ENCODE measurements at places on chromosomes 13 and 19. TPM values are rescaled to one million over a fixed set of nuclear protein-coding genes. Genes with fewer than 3 reads are reported as not detected.

GRCh38 chr19:5230730-5231555 lies 109.7 kb downstream of the PTPRS start:
- no peak for DNase-seq
- no peak overlapping the region for H3K4me3 ChIP-seq
- no peaks in the 10 kb centered on the region for H3K36me3 ChIP-seq
- H3K27ac ChIP-seq, result no peak overlapping the region
- no peaks in the 10 kb centered on the region for H3K27me3 ChIP-seq
- H3K4me1 ChIP-seq, result no peaks in the 10 kb centered on the region

GRCh38 chr19:47506459-47506858 lies 8.4 kb downstream of the NAPA start:
- peak overlapping the region; percentile 65 for H3K27ac ChIP-seq
- no peaks in the 10 kb centered on the region for H3K27me3 ChIP-seq
- DNase-seq, result no peak

DNA sequence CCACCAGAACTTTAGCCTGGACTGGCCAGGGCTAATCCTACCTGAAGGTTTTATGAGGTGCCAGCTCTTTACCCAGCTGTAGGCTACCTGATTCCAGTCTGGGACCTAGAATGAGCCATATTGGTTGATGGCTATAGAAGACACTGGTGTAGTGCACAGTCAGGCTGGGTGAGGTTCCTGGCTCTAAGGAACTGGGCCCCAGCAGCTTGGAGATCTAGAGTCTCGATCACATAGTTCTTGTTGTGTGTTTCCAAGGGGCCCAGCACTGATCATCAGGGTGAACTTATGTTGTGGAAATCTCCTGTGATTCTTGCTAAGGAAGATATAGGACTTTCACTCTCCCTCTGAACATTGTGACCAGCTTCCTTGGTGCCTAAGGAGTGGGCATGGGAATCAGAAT lies 236.3 kb downstream of the ZNF536 start:
- DNase-seq, result no peak
- no peaks in the 10 kb centered on the region for H3K4me1 ChIP-seq
- no peak overlapping the region for H3K4me3 ChIP-seq
- no peaks in the 10 kb centered on the region for H3K36me3 ChIP-seq
- H3K27me3 ChIP-seq, result no peaks in the 10 kb centered on the region
- H3K27ac ChIP-seq, result no peak overlapping the region

DNA sequence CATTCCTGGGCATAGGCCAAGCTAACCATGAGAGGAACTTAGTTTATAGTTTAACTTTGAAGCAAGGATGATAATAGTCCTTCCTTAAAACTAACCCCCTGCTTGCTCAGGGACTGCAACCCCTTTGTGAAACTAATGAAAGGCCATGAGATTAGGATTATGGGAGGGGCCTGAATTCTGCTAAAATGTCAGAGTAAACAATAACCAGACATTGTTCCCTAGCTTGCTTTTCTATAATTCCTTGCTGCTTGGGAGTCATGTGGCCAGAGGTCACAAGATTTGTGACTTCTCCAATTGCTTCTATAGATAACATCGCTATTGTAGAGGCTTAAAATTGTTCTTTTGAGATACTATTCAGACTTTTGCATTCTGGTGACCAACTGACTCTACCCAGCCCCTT lies 634.0 kb downstream of the TBC1D4 start:
- no peak overlapping the region for H3K27ac ChIP-seq
- no peaks in the 10 kb centered on the region for H3K27me3 ChIP-seq

GRCh38 chr13:43242040-43242439 lies 218.7 kb downstream of the DNAJC15 start:
- no peaks in the 10 kb centered on the region for H3K27me3 ChIP-seq
- DNase-seq, result no peak
- no peak overlapping the region for H3K4me3 ChIP-seq
- H3K4me1 ChIP-seq, result no peaks in the 10 kb centered on the region
- H3K36me3 ChIP-seq, result no peaks in the 10 kb centered on the region
- no peak overlapping the region for H3K27ac ChIP-seq

GRCh38 chr13:30805603-30806011 lies 70.3 kb downstream of the ALOX5AP start:
- H3K27me3 ChIP-seq, result no peaks in the 10 kb centered on the region
- H3K4me3 ChIP-seq, result no peak overlapping the region
- DNase-seq, result peak; percentile 65
- peak overlapping the region; percentile 67 for H3K27ac ChIP-seq
- H3K4me1 ChIP-seq, result peaks cover 28% of the 10 kb centered on the region

DNA sequence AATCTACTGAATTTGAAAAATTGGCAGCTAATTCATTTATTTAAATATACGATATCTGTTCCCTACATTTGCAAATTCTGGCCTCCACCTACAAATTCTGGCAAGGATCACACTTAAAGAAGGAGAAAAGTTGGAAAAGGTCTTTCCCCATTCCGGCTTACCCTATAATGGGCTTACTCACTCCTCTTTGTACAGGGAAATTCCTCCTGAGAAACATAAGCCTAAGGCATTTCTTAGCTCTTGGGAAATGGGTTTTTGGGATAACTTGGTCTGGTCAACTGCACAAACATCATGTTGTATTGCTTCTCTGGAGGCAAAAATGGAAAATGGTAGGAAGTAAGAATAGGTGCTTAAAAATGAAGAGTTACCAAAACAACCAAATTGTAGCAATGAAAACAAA lies 25.5 kb downstream of the KCTD12 start:
- no peaks in the 10 kb centered on the region for H3K36me3 ChIP-seq
- no peak for DNase-seq
- no peak overlapping the region for H3K27ac ChIP-seq
- H3K27me3 ChIP-seq, result no peaks in the 10 kb centered on the region
- no peak overlapping the region for H3K4me3 ChIP-seq

DNA sequence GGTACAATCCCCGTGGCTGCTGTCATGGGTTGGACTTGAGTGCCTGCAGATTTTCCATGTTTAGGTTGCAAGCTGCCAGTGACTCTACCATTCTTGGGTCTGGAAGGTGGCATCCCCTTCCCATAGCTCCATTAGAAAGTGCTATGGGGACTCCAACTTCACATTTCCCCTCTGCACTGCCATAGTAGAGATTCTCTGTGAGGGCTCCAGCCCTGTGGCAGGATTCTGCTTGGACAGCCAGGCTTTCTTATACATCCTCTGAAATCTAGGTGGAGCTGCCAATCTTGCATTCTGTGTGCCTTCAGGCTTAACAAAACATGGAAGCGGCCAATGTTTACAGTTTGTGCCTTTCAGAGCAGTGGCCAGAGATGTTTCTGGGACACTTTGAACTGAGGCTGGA lies 636.2 kb downstream of the SLITRK6 start:
- H3K27me3 ChIP-seq, result no peaks in the 10 kb centered on the region
- H3K36me3 ChIP-seq, result no peaks in the 10 kb centered on the region
- no peak overlapping the region for H3K27ac ChIP-seq
- no peak for DNase-seq

GRCh38 chr13:111034811-111035210 lies 80.3 kb upstream of the ARHGEF7 start:
- no peak overlapping the region for H3K4me3 ChIP-seq
- H3K27me3 ChIP-seq, result no peaks in the 10 kb centered on the region
- H3K4me1 ChIP-seq, result no peaks in the 10 kb centered on the region
- no peak for DNase-seq
- no peaks in the 10 kb centered on the region for H3K36me3 ChIP-seq

- no peaks in the 10 kb centered on the region for H3K4me1 ChIP-seq
- peak; percentile 47 for DNase-seq
- H3K27ac ChIP-seq, result no peak overlapping the region
Measured at GRCh38 chr13:26508885-26509284, 48.6 kb upstream of the WASF3 start.

- H3K4me1 ChIP-seq, result no peaks in the 10 kb centered on the region
- H3K36me3 ChIP-seq, result no peaks in the 10 kb centered on the region
- H3K4me3 ChIP-seq, result no peak overlapping the region
- no peak overlapping the region for H3K27ac ChIP-seq
- no peaks in the 10 kb centered on the region for H3K27me3 ChIP-seq
Measured at GRCh38 chr19:19752760-19753403, 20.0 kb upstream of the ZNF14 start.

DNA sequence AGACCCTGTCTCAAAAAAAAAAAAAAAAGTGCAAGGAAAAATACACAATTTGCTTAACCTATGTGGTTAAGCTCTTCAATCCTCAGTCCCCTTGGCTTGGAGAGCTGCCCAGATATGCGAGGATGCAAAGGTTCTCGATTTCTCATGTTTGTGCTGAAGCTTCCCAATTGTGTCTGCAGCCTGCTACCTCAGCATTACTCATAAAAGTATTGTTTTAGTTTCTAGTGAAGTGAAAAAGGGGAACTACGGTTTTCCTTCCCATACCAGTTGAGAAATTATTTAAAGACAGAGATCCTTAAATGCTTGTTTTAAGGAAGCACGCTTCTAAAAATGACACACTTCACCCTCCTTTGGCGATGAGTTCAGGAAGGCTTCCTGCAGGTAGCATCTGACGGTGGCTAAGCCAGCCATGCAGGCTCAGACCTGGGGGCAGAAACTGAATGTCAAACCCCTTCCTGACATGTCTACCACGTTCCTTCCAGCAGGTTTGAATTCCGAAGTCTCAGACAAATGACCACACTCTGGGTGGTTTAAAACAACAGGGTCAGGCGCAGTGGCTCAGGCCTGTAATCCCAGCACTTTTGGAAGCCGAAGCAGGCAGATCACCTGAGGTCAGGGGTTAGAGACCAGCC lies 47.9 kb downstream of the RUBCNL start:
- H3K4me1 ChIP-seq, result no peaks in the 10 kb centered on the region
- H3K27me3 ChIP-seq, result no peaks in the 10 kb centered on the region
- H3K36me3 ChIP-seq, result no peaks in the 10 kb centered on the region
- H3K4me3 ChIP-seq, result no peak overlapping the region

DNA sequence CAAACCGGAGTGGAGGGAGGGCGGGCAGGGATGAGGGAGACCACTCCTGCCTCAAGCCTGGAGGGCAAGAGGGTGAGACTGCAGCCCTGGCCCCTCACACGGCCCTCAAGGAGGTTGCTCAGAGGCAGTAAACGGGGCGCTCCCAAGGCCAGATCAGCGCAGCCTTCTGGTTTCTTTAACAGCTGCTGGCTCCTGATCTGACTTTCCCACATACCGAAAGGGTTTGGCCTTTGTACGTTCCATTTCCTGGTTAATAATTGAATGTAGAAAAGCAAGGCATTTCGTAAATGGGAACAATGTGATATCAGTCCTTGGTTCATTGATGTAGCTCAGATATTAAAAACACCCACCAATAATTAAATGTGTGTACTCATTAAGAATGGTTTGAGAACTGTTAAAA lies 71.5 kb downstream of the GGACT start:
- no peaks in the 10 kb centered on the region for H3K27me3 ChIP-seq
- H3K27ac ChIP-seq, result peak overlapping the region; percentile 79
- H3K4me3 ChIP-seq, result no peak overlapping the region
- no peaks in the 10 kb centered on the region for H3K36me3 ChIP-seq
- H3K4me1 ChIP-seq, result peaks cover 31% of the 10 kb centered on the region
- peak; percentile 70 for DNase-seq

- no peak overlapping the region for H3K4me3 ChIP-seq
- no peak for DNase-seq
Measured at GRCh38 chr19:48673436-48674100, 751 bp upstream of the NTN5 start.

GRCh38 chr13:45809801-45810394 lies 41.7 kb downstream of the SIAH3 start:
- no peaks in the 10 kb centered on the region for H3K27me3 ChIP-seq
- no peak overlapping the region for H3K27ac ChIP-seq
- DNase-seq, result no peak
- H3K36me3 ChIP-seq, result no peaks in the 10 kb centered on the region

DNA sequence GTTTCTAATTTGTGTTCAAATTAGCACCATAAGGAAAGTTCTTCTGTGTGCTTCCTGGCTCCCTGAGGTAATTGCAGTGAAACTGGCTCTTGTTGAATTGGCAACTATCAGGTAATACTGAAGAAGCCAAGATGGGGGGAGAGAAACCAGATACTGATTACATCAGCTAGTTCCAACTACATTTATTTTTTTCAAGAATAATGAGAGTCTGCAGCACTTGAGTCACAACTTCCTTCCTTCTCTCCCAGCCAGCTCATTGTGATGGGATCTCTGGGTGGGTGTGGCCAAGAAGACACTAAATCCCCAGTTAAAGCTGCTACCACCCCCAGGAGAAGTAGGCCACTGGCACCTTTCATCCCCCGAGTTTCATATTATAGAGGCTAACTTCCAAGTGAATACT lies 100.7 kb upstream of the RXFP2 start:
- H3K36me3 ChIP-seq, result no peaks in the 10 kb centered on the region
- H3K4me1 ChIP-seq, result no peaks in the 10 kb centered on the region
- H3K27me3 ChIP-seq, result no peaks in the 10 kb centered on the region
- H3K27ac ChIP-seq, result no peak overlapping the region

GRCh38 chr13:101706651-101707050 lies 254.2 kb downstream of the ITGBL1 start:
- DNase-seq, result no peak
- H3K27ac ChIP-seq, result no peak overlapping the region
- H3K4me3 ChIP-seq, result no peak overlapping the region
- no peaks in the 10 kb centered on the region for H3K4me1 ChIP-seq
- H3K27me3 ChIP-seq, result no peaks in the 10 kb centered on the region
- H3K36me3 ChIP-seq, result no peaks in the 10 kb centered on the region

GRCh38 chr19:12880551-12881171 lies 588 bp downstream of the DNASE2 start:
- no peaks in the 10 kb centered on the region for H3K27me3 ChIP-seq
- no peaks in the 10 kb centered on the region for H3K36me3 ChIP-seq
- DNase-seq, result peak; percentile 48

DNA sequence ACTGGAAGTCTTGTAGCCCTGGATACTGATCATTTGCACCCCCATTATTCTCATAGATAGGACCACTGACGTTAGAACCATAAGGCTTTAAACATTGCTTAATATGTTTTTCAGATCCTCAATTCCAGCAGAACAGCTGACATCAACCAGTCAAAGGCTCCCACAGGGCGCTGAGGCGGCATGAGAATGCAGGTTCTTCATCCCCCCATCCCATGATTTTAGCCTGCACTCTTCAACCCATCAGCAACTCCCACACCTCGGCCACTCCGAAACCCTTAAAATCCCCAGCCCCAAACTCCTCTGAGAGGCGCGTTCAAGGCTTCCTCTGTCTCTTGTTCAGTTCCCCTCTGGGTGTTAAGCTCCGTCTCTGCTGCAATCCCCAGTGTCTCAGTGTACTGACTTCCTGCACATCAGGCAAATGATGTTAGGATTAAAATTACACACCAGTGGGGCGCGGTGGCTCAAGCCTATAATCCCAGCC lies 24.3 kb upstream of the LAMP1 start:
- no peak overlapping the region for H3K4me3 ChIP-seq
- no peaks in the 10 kb centered on the region for H3K36me3 ChIP-seq
- H3K4me1 ChIP-seq, result no peaks in the 10 kb centered on the region
- DNase-seq, result no peak

- no peaks in the 10 kb centered on the region for H3K36me3 ChIP-seq
- peak; percentile 22 for DNase-seq
- H3K4me1 ChIP-seq, result peaks cover 14% of the 10 kb centered on the region
Measured at GRCh38 chr19:17686592-17687024, 1.5 kb downstream of the UNC13A start.

The C1QTNF9B gene
- not detected for total RNA-seq

The FBXL3 gene
- total RNA-seq, result 25.4 TPM

The ZNF813 gene
- total RNA-seq, result 1.8 TPM

The USHBP1 gene
- total RNA-seq, result 9.2 TPM

The SIGLECL1 gene
- not detected for total RNA-seq

The KIR2DL1 gene
- not detected for total RNA-seq

The GPC5 gene
- total RNA-seq, result not detected

The ARHGAP33 gene
- 71.5 TPM for total RNA-seq

The SIAH3 gene
- not detected for total RNA-seq

The ZNF98 gene
- 30.0 TPM for total RNA-seq

The RFXAP gene
- total RNA-seq, result 0.33 TPM

The CEACAM1 gene
- 2.3 TPM for total RNA-seq

The CRTC1 gene
- total RNA-seq, result 6.5 TPM

The CD37 gene
- total RNA-seq, result 4.0 TPM
